ENCODE measurements at places on chromosomes 6 and 20.

DNA sequence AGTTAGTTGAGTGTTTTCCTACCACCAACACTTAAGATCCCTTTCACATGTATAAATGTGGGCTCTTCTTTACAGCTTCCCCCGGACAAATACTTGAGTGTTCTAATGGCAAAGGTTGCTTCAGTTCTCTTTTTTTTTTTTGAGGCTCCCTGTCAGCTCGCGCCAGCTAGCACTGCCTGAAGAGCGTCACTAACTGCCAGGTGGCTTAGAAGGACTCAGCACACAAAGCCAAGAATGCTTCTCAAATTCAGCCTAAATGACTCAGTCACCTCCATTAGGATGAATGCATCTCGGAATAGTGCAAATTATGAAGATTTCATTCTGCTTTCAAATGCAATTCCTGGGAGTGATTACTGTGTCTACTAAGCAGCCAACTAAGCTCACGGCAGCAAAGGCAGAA is 150.7 kb upstream of the BTBD3 start:
- no peak for DNase-seq

DNA sequence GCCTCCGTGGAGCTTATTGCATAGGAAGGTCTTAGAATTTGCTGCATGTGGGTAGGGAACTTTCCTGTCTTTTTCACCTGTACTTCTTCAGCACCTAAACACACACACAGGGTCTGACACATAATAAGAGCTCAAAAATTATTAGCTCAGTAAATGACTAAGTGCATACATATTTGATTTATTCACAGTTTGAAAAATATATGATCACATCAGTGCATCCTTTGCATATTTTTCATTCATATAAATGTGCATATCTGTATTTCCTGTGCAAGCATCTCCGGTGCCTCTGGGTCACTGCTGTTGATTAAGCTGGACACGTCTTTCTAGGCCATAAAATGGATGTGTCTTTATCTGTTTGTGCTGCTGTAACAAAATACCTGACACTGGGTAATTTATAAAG is 234.7 kb downstream of the UST start:
- DNase-seq: no peak

DNA sequence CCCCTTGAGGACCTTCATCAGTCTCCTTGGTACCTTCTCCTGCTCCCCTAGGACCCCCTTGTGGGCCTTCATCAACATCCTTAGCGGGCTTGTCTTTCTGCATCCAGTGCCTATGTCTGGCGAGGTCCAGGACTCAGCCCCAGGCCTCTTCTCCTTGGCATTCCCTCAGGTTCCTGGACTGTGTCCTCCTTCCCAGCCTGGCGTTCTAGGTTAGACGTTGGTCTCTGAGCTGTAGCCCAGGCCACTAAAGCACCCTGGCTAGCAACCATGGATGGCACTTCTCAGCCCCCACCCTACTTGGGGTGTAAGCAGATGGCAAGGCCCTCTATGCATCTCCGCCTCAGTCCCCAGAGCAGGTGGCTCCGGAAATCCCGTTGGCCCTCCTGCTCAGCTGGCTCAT is 51.5 kb upstream of the NNAT start:
- peak; percentile 5 for DNase-seq

- no peak for DNase-seq
Observed at GRCh38 chr6:8705435-8706020, 270.2 kb upstream of the SLC35B3 start.

DNA sequence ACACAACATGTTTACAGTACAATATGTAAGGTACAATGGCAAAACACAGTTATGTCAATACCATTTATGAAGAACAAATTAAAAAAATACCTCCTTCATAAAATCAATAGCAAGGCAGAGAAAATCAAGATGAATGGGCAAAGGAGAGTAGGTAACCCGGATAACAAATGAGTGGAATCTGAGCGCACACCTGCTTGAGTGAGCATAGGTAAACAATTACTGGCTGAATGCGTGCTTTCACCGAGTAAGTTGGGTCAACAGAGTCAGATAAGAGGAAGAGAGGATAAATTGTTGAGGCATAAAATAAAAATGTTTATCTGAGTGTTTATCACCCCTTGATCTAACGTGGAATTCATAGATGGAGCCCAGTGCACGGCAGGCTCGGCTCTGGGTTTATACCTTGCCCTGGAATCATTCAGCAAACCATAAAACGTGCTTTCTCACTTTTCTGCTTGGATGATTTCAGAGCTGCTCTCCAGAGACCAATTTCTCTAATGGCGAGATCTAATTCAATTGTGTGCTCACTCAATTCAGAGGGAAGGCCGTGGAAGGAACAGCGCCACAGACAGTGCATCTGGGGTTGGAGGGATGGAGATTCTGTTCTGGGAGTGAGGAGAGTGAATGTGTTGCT is 224.8 kb upstream of the MAP3K7 start:
- DNase-seq: no peak

DNA sequence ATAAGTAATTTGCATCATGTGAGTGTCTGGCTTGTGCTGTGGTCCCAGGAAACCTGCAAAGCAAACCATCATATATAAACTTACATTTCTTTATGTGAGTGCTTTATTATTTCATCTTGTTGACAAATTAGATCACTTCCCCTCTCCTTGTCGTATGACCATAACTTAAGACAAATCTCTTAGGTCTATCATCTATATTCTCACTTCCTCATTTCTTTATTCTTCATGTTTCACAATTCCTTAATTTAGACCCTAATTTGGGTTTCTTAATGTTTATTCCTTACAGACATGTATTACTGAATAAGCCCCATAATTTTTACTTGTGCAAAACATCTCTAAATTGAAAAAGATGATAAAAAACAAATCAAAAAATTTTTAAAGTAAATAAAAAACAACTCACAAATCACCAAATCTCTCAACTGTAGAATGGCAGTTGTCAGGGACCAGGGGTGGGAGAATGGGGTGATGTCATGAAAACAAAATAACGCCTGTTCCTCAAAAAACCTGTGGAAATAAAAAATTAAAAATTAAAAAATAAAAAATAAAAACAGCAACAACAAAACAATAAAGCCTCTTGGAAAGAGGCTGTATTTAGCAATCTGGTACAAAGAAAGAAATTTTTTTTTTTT is 49.5 kb upstream of the FBXO30 start:
- no peak for DNase-seq

GRCh38 chr20:50015993-50016770 is 33.4 kb downstream of the SNAI1 start:
- no peak for DNase-seq

DNA sequence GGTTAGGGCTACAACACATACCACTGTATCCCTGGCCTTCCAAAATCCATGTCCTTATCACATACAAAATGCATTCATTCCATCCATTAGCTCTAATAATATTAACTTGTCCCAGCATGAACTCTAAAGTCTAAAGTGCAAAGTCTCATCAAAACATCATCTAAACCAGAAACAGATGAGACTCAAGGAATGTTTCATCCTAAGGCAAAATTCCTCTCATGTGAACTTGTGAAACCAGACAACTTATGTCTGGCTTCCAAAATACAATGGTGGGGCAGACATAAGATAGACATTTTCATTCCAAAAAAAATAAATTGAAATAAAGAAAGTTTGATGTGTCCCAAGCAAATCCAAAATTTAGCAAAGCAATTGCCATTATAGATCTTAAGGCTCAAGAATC is 257.4 kb downstream of the HTR1B start:
- no peak for DNase-seq

GRCh38 chr20:62336329-62336728 is 30.8 kb downstream of the LAMA5 start:
- DNase-seq: no peak

DNA sequence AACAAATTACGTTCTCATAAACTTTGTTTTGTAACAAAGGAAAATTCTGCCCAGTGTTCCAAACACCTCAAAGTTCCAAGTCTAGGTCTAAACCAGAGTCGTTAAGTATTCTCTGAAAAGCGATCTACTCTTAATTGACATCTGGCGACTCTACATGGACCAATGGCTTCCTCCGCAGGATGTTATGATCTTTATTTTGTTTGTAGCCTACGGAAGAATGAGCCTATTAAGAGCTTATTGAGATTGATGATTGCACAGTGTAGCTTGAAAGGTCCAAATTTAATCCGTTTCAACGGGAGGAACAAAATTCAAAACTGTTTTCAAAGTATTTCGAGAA is 61.1 kb downstream of the FAM217A start:
- DNase-seq: no peak

- DNase-seq: peak; percentile 52
Observed at GRCh38 chr6:125307150-125307838, 5.5 kb upstream of the HDDC2 start.

- peak; percentile 26 for DNase-seq
Observed at GRCh38 chr20:59455402-59456341, 148.7 kb upstream of the PHACTR3 start.

DNA sequence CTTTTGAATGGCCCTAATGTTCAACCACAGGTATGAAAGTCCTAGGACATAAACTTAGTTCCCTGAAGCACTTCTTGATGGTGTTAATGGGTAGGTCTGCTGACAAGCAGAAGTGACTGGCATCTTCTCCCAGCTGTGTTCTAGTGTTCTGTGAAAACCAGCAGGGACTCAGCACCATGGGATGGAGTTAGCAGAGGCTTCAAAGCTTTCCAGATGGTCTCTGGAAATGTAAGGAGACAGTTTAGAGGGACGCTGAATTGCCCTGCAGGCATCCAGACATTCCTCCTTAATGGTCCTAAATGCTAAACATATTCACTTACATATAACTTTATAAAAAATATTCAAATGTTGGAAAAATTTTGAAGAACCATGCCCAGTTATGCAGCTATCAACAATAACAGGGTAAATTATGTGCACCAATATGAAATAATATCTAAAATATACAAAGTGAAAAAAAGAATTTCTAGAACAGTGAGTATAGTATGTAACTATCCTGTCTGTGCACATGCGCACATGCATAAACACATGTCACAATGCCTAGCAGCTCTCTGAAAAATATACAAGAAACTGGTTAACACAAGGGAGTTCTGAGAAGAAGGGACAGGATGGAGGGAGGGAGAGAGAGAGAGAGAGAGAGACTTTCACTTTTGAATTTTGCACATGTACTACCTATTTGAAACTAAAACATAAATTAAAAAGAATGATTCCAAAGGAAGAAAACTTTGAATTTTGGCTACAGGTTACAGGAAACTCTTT is 87.2 kb downstream of the PRDM1 start:
- no peak for DNase-seq

- no peak for DNase-seq
Observed at GRCh38 chr6:123901436-123901835, 97.8 kb downstream of the NKAIN2 start.

- no peak for DNase-seq
Observed at GRCh38 chr6:128554302-128554701, 33.9 kb upstream of the PTPRK start.

GRCh38 chr20:5221061-5221430 is 94.2 kb downstream of the CDS2 start:
- no peak for DNase-seq

DNA sequence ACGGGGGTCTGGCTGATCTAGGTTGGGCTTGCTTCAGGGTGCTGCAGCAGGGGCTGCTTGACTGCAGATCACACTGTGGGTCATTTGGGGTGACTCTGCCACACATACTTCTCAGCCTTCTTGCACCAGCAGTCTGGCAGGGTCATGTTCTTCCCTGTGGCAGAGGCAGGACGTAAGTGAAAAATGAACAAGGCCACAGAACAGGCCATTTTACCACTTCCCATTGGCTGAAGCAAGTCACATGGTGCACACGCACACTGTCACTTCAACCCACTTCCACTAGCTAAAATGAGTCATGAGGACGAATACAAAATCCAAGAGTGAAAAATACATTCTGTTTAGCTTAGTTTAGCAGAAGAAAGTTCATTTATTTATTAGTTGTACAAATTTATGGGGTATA is 168.6 kb upstream of the GGTLC1 start:
- DNase-seq: no peak

DNA sequence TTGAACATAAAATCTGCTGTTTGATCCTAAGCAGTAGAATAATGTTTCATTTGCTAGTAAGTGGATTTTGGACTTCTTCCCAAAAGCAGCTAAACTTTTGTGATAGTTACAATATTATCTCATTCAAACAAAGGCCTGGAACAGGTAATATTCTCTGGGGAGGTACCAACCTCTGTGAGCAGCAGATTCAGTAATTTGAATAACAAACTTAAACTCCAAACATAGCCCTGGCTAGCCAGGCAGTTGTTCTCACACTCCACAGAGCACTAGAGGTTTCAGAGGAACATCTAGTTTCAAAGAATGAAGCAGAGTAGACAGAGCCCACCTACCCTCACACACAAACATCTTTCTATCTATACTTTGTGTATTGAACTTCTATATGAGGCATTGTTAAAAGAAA is 40.9 kb downstream of the LGSN start:
- DNase-seq: no peak

- no peak for DNase-seq
Observed at GRCh38 chr6:71489736-71490135, 201.1 kb downstream of the OGFRL1 start.

DNA sequence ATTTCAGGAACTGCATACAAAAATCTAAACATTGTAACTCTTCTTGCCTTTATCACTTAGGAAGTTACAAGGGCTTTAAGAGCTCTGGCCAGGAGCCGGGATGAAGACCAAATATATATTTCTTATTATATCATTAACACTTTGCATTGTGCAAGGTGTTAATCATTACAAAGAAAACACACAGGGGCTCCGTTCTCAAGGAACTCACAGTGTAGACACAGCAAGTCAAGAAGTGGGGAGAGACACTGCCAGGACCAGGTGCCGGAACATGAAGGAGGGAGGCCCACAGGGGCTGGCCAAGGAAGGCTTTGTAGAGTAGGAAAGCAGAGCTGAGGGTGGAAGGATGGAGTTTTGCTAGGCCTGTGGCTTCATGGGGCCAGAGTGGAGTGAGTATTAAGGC is 17.4 kb downstream of the ITPR3 start:
- DNase-seq: no peak

GRCh38 chr6:15437090-15437635 is 191.3 kb downstream of the JARID2 start:
- DNase-seq: no peak

DNA sequence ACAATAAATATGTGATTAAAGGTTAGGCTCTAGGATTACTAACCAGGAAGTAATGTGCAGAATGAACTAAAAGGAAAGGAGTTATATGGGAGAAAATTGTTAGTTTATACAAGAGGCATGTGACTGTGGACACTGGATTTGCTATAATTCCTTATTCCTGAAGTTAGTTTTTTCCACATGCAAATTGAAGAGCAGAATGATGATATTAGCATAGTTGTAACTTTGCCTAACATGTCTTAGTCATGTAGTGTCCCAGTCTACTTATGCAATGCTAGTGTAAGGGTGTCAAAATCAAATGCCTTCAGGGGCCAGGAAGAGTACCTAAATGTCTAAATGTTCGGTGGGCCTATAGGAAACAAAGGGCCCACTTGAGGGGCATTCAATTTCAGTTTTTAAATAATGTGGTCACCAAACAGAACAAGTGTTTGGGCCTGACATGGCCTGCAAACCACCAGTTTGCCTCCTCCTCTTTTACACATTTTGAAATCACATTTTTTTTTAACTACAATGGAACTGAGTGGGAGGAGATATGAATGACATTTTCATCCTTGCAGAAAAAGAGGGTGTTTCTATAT is 28.0 kb upstream of the CEP85L start:
- no peak for DNase-seq

- DNase-seq: no peak
Observed at GRCh38 chr20:8434326-8434876, 302.3 kb downstream of the PLCB1 start.
